Activated B cell treated with CpG ODN at 0.5 μM for 24 hours (primary cell): ENCODE measurements at places on chromosomes 7 and 10.

DNA sequence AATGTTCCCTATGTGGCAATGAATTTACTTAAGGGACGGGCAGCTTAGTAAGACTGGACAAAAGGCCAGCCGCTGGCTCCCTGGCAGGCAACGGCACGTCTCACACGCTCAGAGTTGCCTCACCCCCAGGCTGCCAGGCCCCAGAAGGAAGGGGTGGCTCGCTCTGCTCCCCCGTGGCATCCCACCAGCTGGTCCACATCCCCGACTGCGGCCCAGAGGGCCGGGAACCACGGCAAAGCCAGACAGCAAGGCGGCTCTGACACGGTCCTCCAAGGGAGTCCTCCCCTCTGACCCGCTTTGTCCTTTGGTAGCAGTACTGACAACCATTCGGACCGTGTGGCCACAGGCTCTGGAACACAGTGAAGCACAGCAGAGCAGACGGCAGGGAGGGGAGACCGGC lies 34.1 kb downstream of the NUDT1 start:
- DNase-seq = no peak

GRCh38 chr7:155322530-155322929 lies 24.9 kb downstream of the INSIG1 start:
- no peak for DNase-seq

DNA sequence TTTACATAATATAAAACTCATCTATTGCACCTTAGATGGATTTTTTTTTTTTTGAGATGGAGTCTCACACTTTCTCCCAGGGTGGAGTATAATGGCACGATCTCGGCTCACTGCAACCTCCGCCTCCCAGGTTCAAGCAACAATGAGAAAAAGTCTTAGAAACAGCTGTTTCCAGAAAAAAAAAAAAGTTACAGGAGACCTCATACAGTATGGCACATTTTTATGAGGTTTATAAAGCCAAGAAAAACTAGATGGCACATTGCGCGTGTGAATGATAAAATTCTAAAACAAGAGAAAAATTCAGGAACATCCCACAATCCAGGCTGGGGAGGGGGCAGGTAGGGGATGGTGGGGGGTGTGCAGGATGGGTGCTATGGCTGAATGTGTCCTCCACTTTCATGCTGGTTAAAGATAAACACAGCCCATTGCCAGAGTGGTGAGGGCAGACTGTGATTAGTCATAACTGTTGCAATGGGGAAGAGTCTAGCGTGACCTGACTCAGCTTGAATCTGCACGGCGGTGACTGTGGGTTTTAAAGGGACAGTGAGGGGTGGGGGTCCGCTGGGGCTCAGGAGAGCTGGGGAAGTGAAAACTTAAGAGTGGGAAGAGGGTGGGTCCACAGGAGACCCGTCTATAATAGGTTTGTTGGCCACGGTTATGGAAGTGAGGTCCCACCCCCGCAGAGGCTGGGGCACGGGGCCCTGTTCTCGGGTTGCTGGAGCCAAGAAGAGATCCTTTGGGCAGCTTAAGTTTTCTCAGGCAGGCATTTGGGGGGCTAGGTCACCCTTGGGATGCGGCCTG lies 11.9 kb upstream of the LRRC27 start:
- DNase-seq = no peak

GRCh38 chr7:87635921-87636320 lies 7.7 kb downstream of the RUNDC3B start:
- no peak for DNase-seq

GRCh38 chr7:39741942-39742623 lies 118.7 kb downstream of the RALA start:
- no peak for DNase-seq

- DNase-seq = no peak
Measured at GRCh38 chr7:101239191-101239950, 1.8 kb upstream of the CLDN15 start.

DNA sequence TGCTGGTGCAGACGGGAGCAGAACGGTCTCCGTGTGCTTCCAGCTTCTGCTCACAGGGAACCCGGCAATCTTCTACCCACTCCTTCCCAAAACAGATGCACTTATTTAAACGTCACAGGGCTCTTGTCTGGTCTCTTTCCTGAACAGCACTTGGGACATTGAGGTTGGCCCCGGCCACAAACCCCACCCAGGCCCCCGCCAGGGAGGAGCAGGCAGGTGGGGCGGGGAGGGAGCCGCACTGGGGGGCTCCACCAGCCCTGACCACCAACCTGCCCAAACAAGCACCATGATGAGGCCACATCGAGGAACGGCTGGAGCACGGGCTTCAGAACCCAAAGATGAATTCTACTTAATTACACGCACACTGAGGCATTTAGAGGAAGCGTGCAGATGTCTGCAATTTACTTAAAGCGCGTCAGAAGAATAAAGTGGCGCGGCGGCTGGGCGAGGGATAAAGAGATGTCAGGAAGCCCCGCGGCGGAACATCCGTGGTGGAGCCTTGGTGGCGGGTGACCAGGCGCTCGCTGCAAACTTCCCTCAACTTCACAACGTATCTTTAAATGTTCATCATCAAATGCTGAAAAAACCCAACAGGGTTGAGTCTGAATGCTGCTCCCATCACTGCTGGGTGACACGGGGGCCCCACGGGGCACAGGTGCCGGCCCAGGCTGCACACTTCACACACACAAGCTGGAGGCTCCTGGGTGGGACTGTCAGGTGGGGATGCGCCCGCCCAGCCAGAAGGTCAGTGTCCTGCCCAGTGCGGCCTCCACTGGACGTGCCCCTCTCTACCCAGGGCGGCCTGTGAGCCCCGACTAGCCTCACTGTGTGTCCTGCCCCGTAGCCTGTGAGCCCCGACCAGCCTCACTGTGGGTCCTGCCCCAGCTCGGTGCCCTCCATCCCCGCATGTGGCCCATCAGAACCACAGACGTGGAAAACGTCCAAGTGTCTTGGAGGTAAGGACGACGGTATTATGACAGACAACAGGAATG lies 279.2 kb downstream of the MAD1L1 start:
- DNase-seq = no peak

GRCh38 chr7:139231513-139232376 lies 708 bp downstream of the UBN2 start:
- DNase-seq = peak; percentile 42

- no peak for DNase-seq
Measured at GRCh38 chr7:69192134-69192533, 406.1 kb upstream of the AUTS2 start.

DNA sequence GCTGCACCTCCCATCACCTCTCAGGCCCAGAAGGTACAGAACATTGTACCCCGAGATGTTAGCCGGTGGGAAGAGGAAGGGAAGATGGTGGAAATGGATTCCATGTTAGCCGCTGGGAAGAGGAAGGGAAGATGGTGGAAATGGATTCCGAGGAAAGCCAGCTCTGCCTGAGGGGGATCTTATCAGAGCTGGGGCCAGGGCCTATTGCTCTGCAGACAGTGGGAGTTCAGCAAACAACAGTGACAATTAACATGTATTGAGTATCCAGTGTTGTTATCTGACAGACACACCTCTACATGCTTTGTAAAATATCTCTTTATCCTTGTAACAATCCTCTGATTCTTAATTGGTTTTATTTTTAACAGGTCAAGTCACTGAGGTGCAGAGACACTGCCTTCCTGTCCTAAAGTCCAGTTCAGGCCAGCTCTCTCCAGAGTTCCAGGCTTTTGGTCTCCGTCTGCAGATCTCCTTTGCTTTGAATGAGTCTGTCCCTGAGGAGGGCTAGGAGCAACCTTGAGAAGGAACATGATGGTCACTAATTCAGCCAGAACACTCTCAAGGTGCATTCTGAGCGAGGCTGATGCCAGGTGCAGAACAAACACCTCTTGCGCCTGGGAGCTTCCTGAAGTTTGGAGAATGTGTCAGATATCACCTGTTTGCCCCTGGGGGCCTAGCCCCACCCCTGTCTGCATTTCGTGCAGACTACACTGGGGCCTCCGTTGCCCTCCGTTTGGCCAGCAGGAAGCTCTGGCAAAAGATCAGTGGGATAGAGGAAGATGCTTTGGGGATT lies 82.4 kb upstream of the PODXL start:
- no peak for DNase-seq

- no peak for DNase-seq
Measured at GRCh38 chr7:18590744-18591340, 95.3 kb downstream of the HDAC9 start.

GRCh38 chr7:18835001-18835690 lies 282.3 kb downstream of the TWIST1 start:
- no peak for DNase-seq

DNA sequence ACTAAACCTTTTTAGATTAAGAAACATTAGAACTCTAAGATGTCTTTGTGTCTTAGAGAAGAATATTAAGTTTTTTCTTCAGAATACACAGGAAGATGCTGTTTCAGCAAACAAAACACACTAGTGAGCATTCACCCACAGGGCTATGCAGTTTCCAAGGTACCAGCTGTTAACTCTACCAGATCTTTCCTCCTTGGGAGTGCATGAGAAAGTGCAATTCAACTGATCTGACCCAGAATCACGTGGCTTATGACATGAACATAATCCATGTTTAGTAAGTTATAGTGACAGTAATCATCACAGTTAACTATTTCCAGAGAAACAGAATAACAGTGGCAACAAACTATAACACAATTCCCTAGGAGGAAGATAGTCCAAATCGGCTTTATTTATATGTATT lies 270.7 kb downstream of the CACNA2D1 start:
- no peak for DNase-seq

DNA sequence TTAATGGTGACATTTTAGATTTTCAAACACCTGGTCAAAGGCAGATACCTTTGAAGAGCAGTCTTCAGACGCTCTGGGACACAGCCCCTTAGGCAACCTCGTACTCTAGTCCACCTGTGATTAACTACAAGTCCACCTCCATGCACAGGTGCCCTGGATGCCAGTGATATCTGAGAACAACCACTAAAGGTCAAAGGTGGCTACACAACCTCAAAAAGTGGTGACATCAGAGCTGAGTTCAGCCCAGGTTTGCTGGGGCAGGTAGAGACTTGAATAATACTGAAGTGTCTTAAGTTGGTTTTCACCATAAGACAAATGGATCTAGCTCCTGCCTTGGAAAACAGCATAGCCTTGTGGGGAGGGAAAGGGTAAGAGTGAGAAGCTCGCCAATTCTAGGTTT lies 143.4 kb upstream of the ADO start:
- no peak for DNase-seq

DNA sequence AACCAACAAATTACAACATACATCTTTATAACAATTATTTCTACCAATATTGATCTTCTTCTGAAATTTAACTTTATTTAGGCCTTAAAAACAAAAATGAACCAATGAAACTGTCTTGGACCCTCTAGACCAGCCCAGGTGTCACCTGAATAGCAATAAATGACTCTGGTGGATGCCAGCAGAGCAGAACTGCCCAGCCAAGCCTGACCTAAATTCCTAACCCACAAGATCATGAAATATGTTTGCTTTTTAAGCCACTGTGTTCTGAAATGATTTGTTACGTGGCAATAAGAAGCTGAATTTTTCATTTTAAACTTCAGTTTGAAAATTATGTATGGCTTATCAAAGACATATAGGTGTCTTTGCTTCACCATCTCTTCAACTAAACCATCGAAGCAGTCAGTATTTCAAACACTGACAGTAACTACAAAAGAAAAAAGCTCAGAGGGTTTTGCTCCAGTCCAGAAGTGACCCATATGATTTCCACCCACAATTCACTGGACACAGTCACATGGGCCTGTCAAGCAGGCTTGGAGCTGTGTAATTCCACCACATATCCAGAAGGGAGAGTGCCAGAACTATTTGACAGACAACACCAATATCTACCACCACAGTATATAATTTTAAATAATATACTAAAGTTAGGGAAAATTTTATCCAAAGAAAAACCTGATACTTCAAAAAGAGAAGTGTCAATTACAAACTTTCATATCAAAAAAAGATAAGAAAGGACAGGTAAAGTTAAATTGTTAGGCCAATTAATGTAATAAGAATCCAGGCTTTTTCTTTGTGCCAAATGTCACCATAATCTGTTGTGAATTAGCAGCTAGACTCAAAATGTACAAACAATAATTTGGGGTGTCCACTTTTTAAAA lies 94.5 kb downstream of the KMT2C start:
- no peak for DNase-seq

DNA sequence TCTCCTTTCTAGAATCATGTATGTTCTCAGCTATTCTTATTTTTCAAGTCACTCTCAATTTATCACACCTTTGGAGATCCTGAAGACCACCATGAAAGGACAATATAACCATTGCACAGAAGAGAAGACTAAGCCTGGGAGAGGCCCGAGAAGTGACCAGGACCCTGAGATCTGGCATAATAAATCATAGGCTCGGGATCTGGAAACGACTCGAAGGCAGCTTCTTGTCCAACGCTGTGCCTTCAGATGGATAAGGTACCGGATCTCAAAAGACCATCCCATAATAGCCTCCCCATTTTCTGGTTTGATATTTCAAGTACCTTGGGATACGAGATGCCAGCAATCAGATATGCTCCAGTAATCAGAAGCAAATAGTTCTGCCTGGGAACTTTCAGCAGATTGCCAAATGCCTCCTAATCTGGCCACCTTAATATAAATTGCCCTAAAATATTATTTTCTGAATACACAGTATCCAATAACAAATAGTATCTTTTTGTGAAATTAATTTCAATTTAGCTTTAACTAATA lies 179.2 kb upstream of the ZMIZ1 start:
- DNase-seq = no peak

DNA sequence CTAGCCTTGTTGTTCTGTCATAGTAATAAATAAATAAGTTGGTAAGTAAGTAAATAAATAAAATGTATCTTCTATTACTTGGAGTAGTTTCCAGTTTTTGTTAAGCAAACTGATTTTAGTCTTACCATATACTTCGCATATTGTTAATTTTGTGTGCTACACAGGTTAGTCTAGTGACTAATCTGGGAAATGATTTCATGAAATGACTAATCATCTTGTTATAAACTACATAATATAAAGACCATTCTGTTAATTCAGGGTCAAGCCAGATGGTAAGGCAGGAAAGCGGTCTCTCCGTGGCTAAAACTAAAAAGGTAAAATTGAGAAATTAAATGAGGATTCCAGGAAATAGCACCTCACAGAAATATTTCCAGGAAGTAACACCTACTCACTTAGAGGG lies 58.5 kb upstream of the FOXP2 start:
- no peak for DNase-seq

DNA sequence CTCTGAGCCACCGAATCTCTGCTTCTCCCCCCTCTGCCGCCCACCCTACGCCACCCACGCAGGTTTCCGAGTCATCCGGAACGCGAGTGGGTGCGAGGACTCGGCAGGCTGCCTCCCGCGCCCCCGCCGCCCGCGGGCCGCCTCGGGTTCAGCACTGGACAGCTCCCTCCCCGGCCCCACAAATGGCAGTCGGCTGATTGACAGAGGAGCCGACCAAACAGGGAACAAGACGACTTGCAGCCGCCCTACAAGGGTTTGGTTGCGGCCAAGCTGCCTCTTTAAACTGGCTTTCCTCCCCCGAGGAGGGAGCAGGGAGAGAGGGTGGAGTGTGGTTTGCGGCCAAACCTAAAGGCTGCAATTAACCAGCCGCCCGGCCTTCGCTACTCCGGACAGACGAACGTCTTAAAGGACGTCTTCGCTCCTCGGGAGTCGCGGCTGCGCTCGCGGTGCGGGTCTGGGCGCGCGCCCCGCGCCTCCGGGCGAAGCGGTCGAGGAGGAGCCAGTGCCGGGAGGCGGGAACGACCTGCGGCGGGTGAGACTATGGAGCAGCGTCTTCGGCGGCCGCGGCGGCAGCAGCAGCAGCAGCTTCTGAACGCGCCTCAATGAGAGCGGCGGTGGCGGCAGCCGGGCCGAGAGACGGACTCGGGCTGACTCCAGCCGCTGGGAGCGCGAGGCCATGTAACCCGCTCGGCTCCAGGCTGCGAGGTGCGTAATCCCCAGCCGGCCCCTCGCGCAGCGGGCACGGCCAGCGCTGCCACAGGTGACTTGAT lies at the start of gene GPR158:
Gene GPR158, plus strand, starts transcription at position 541 of the 770 bp plus-strand sequence. CDS start 420 bp downstream, outside the sequence.
- no peak for DNase-seq
